Effector memory CD8-positive, alpha-beta T cell (primary cell): ENCODE measurements at places on chromosomes 13 and 19.

GRCh38 chr13:105165449-105166125, 1369.9 kb downstream of the EFNB2 start:
- DNase-seq, result no peak

- peak; percentile 35 for DNase-seq
These were observed 16.7 kb downstream of the TSKS start for GRCh38 chr19:49746206-49746958.

DNA sequence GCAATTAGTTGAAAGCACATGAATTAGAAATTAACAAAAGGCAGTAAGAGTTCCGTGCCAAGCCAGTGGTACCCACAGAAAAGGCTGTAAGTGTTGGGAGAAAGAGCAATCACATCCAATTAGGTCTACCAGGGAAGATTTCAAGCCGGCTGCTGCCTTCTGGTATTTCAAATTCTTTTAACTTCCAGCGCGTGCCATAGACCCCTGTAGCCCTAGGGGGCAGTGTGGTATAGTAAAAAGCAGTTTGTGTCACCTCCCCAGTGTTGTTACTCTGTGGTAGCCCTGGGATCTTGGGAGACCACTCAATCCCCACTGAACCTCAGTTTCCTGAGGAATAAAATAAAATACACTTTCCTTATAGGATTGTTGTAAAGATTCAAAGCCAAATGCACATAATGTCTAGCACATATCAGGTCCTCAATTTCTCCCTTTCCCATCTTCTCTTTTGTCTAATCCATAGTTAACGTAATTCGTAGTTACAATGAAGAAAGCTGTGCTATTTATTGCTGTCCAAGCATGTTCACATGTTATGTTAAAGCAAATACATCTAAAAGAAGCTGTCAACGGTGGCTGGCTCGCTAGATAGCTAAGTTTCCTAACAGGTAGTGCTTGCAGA, 230.2 kb downstream of the TDRD3 start:
- DNase-seq, result no peak

DNA sequence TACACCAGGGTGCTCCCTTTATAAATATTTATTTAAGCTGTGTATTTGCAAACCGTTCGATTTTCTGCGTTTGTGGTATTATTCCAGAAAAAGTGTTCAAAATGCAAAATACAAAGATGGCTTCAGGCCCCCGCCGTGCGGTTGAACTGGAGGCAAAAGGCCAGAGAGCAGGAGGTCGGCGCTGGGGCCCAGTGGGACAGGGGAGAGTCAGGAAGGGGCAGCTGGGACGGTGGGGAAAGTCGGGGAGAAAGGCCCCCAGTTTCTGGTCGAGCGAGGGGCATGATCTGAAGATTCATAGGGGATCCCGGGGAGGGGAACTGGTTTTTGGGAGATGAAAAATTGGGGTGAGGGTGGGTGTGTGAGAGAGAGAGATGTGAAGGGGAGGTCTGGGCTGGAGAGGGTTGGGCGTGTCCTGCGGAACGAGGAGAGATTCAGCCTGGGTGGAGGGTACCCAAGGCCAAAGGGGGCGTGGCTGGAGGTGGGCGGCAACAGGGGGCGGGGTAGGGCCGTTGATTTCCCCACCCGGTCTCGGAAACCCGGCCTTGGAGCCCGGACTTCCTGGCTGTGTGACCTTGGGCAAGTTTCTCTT, 678 bp downstream of the ISOC2 start:
- DNase-seq, result no peak
